ENCODE measurements at places on chromosomes 3 and 15.

DNA sequence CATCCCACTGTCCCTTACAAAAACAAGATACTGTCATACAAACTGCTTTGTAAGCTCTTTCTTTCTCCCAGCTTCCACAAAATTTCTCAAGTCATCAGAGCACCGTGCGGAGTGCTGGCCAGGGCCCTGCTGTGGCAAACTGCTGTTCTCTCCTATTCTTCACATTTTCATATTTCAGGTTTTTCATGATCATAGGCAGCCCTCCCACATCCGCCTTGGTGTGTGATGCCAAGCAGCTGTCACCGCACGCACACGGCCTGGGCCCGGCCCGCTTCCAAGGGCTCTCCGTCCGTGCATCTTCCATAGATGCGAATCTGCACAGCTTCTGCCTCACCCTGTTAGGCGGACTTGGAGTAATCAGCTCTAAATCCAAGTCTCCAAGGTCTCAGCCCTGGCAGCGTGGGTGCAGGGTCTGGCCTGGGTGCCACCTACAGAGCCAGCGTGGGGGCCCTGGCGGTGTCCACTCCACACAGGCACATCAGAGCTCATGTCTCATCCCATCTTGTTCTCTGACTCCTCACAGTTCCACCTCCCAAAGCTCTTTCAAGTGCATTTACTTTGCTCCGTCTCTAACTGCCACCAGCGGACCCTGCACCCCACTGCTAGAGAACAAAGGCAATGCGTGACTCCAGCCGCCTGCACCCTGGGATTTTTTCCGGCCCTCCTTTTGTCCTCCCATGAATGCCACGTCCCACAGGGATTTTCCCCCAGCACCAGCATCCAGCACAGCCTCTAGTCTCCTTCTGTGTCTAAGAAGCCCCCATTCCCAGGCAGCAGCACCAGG is 27.2 kb downstream of the CYFIP1 start:
- DNase-seq = no peak

GRCh38 chr15:67917037-67917436 is 77.2 kb upstream of the RNU6-1 start:
- no peak for DNase-seq

GRCh38 chr3:119025171-119025795 is 9.4 kb downstream of the IGSF11 start:
- no peak for DNase-seq

GRCh38 chr3:4067893-4068292 is 235.3 kb upstream of the SETMAR start:
- DNase-seq = no peak

DNA sequence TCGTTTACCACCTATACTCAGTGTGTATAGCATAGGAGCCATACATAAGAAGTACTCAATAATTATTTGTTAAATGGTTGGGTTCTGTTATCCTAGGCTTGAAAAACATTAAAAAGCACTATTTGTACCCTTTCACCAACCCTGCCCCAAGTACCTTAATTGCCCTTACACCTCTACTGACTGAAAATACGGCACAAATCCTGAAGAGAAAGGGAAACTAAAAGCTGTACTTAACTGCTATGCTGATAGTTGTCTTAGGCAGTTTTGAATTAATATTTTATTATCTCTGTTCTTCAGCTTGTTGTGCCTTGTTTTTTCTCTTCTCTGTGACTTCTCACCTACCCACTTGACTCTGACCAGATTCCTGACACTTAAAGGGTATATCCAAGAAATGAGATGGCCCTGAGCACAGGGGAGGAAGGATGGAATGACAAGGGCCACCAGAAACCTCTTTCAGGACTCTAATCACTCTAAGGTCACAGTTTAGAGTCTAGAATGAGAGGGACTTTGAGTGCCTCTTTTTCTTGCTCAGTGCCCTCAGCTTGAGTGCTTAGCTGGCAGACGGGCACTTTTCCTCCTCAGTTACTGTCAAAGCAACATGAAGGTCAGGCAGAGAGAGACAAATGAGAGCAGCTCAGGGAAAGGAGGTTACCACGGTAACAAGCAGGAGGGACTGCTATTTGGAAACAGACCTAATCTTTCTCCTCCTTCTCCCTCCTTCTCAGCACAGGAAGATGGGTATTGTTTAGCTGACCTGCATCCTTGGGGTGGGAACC is 136.5 kb downstream of the ZNF609 start:
- peak; percentile 28 for DNase-seq

DNA sequence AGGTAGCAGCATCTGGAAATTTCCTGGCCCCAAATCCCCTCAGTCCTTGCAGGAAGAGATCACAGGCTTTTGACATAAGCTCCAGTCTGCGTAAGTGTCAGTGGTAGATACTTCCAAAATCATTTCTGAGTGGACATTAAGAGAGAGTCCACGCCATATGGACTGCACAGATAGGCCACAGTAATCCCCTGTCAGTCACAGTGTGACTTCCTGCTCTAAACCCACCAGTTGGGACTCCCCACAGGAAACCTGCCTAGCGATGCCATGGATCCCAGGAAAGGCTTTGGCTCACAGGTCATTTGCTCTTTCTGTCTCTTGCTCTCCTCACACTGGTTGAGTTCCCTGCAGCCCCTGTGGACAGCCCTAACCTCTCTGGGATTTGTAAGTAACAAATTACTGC is 28.8 kb upstream of the MKRN3 start:
- no peak for DNase-seq

DNA sequence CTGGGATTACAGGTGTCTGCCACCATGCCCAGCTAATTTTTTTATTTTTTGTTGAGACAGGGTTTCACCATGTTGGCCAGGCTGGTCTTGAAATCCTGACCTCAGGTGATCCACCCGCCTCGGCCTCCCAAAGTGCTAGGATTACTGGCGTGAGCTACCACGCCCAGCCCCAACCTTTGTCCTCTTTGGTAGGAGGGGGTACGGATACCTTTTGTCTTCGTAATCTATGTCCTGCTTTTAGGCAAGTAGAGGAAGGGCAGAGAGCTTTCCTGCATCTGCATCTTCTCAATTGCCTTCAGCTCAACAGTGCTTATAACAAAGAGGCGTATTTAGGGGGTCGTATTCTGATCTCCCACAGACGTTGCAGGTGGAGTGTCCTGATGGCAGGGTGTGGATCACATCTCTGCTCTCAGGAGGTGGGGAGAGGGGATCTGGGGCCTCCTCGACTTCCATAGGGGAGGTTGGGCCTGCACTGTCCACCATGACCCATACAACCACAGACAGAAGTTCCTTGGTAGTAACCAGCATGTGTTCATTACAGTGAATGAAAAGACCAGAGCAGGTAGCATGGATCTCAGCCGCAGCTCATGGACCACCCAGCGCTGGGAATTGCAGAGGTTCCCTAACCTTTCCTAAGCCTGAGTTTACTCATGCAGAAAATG is 21.4 kb upstream of the KCTD6 start:
- DNase-seq = no peak

DNA sequence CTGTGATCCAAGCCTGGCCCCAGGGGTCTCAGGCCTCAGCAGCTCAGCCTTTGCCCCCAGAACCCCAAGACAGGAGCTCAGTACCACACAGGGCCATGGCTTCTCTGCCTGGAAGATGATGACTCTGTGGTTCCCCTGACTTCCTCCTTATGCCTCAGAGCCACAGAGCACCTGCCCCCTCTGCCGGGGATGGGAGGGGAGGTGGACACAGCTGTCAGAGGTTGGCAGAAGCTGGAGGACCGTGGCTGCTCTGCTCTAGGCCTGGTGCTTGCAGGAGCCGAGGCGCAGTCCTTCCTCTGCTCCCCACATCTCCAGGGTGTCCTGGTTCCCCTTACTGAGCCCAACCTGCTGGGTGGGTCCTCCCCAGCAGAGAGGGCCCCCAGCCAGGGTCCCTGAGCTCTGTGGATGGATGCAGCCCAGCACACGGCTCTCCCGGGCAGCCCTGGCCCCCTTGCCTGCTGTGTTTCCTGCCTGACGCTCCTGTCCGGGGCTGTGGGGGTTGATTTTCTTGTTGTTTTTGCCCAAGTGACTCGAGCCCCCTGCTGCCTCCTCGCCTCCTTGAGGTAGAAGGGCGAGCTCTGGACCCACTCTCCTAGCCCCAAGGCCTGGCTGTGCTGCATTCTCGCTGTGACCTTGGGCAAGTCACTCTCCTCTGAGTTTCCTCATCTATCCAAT is 36.6 kb downstream of the PSTPIP1 start:
- DNase-seq = no peak

GRCh38 chr3:168396861-168397260 is 301.1 kb upstream of the GOLIM4 start:
- no peak for DNase-seq

Data from activated CD4-positive, alpha-beta T cell treated with anti-CD3 and anti-CD28 coated beads, Interleukin-2, Interleukin-4, amounts not matched to agents 100 ng/mL and 50 ng/mL, durations not matched to agents 16 hours and 8 hours (primary cell).